Activated T-cell treated with anti-CD3 and anti-CD28 coated beads, Interleukin-2, amount 50 U/mL, for 4 hours (primary cell): ENCODE measurements at places on chromosomes 6 and 20. TPM values are rescaled to one million over a fixed set of nuclear protein-coding genes. Genes with fewer than 3 reads are reported as not detected.

Gene SPATS1
- total RNA-seq: not detected

Gene UFL1
- 16.8 TPM for total RNA-seq

Gene APOM
- total RNA-seq: 1.8 TPM

Gene KIF25
- not detected for total RNA-seq

Gene ZSCAN31
- 0.76 TPM for total RNA-seq

Gene HLA-DQA1
- 13.1 TPM for total RNA-seq

Gene OR2J3
- total RNA-seq: not detected

Gene SPEF1
- not detected for total RNA-seq

Gene POU3F2
- not detected for total RNA-seq

Gene ACTL10
- total RNA-seq: 5.0 TPM

Gene GLO1
- total RNA-seq: 140 TPM

Gene DTNBP1
- total RNA-seq: 22.0 TPM

Gene CCN2
- 0.32 TPM for total RNA-seq

Gene THBD
- not detected for total RNA-seq

Gene TOMM34
- 71.6 TPM for total RNA-seq

Gene SCRT2
- total RNA-seq: not detected

Gene MANEA
- total RNA-seq: 14.5 TPM

Gene SALL4
- total RNA-seq: 0.15 TPM

Gene C6orf52
- total RNA-seq: 4.3 TPM

Gene GPX6
- total RNA-seq: not detected
